ENCODE measurements at places on chromosomes 3 and 15.

- DNase-seq, result no peak
These were observed 44.8 kb downstream of the MESD start for GRCh38 chr15:80944818-80945217.

- no peak for DNase-seq
These were observed 45.4 kb downstream of the HEG1 start for GRCh38 chr3:125010393-125010792.

DNA sequence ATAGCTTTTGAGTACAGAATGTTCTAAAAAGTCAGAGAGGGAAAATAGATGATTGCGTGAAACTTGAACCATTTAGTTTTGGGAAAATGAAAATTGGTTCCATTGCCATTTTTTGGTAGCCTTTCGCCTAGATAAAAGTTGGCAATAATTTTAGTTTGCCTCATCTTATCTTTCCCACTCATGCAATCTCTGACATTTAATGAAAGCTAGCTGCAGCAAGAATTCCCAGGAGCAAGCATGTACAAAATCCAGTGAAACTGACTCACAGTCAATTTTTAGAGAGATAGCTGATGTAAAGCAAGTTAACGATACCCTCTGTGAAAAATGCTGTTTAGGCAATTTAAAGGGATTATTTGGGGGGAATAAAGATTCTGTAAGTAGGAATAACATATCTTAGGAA, 797.4 kb downstream of the GRM7 start:
- DNase-seq, result no peak

- DNase-seq, result no peak
These were observed 56.6 kb downstream of the RLBP1 start for GRCh38 chr15:89164712-89165211.

GRCh38 chr3:55555873-55556618, 68.9 kb upstream of the WNT5A start:
- DNase-seq, result no peak

- DNase-seq, result no peak
These were observed 16.8 kb downstream of the IGDCC4 start for GRCh38 chr15:65405791-65406423.

DNA sequence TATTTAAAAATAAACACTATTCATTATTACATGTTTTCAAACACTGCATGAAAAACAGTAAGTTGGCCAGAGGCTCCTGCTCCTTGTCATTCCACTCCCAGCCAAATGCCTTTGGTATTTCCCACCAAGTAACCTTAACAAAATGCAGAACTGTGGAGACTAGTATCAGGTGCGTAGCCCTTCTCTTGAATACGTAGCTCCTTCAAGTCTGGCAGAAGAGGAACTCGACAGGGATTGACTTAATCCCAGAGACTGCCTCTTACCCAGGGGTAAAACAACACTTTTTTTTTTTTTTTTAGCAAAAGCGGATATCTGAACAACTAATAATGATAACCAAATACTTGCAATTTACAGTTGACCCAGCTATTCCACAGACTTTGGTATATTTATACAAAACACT, 738 bp downstream of the COMMD2 start:
- no peak for DNase-seq

- DNase-seq, result no peak
These were observed 225.2 kb upstream of the SETMAR start for GRCh38 chr3:4077950-4078349.

- no peak for DNase-seq
These were observed 34.1 kb upstream of the KLF13 start for GRCh38 chr15:31292391-31293015.

- DNase-seq, result no peak
These were observed 72.5 kb downstream of the SNTN start for GRCh38 chr3:63724987-63725386.
